ENCODE measurements at places on chromosomes 5 and 9. TPM values are rescaled to one million over a fixed set of nuclear protein-coding genes. Genes with fewer than 3 reads are reported as not detected.

- no peak overlapping the region for H3K4me3 ChIP-seq
- DNase-seq, result no peak
- H3K27me3 ChIP-seq, result peaks cover 4% of the 10 kb centered on the region
Observed at GRCh38 chr9:109517901-109518377, 19.8 kb upstream of the PTPN3 start.

The FBXL7 gene
- total RNA-seq, result 32.6 TPM

The TMEM171 gene
- 3.6 TPM for total RNA-seq

The WNK2 gene
- 3.3 TPM for total RNA-seq

GRCh38 chr5:36521838-36522745 lies 84.3 kb upstream of the SLC1A3 start:
- H3K4me3 ChIP-seq, result no peak overlapping the region
- H3K4me1 ChIP-seq, result no peaks in the 10 kb centered on the region
- no peak overlapping the region for H3K27ac ChIP-seq
- no peak for DNase-seq
- peaks cover 4% of the 10 kb centered on the region for H3K36me3 ChIP-seq

The PCDHGB3 gene
- 0.21 TPM for total RNA-seq

DNA sequence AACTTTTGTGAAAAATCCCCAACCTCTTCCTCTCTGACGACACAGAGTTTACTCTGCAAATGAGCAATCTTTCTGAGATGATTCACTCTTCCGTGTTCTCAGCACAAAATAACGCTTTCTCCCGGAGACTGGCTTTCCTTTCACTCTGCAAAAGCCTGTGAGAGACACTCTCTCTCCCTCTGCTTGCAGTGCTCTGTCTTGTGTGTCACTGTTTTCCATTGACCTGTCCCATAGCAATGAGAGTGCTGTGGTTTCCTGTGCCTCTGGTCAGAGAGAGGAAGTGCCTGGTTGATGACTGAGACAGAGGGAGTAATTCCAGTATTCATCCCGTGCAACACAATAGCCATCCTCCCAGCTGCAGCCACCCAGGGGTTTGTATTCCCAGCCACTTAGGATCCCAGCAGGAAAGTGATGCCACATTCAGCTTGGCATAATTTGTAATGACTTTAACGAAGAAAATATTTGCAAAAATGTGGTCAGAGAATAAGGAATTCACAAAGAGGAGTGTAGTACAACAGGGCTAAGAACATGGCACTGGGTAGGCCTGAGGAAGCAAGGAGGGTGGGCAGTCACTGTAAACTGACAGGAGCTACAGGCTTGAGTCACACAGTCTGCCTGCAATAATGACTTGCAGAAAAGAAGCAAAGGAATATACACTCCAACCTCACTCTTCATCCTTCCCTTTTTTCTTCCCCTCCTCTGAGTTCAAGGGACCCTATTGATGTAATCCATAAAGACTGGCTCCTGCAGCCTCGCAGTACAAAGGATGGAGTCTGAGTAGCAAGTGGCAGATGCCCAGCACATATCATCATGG lies 463.5 kb upstream of the RGMB start:
- H3K27ac ChIP-seq, result peak overlapping the region; percentile 98
- no peaks in the 10 kb centered on the region for H3K27me3 ChIP-seq
- DNase-seq, result no peak
- peaks cover 39% of the 10 kb centered on the region for H3K4me1 ChIP-seq
- H3K4me3 ChIP-seq, result peak overlapping the region; percentile 71

The GRIA1 gene
- total RNA-seq, result 0.77 TPM

DNA sequence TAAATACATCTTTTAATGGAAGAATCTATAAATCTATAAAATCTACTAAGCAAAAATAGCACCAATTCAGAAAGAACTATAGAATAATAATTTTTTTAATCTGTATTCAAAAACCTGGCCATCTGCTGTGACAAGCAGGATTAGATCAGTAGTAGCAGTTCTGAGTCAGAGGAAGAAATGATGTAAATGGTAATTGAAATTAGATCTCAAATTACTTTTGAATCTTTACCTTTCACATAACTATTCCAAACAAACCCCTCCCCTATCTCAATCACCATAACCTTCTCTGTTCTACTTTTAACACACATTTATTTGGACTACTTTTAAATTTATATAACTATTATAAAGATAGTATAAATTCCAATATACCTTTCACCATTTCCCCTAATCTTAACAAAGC lies 727.8 kb upstream of the FAM174A start:
- no peak overlapping the region for H3K4me3 ChIP-seq
- DNase-seq, result no peak
- no peaks in the 10 kb centered on the region for H3K36me3 ChIP-seq
- H3K4me1 ChIP-seq, result no peaks in the 10 kb centered on the region
- H3K27me3 ChIP-seq, result peaks cover 5% of the 10 kb centered on the region

The OBP2B gene
- not detected for total RNA-seq

The SPAG8 gene
- 3.3 TPM for total RNA-seq

The LHX3 gene
- not detected for total RNA-seq

The HAND1 gene
- not detected for total RNA-seq

DNA sequence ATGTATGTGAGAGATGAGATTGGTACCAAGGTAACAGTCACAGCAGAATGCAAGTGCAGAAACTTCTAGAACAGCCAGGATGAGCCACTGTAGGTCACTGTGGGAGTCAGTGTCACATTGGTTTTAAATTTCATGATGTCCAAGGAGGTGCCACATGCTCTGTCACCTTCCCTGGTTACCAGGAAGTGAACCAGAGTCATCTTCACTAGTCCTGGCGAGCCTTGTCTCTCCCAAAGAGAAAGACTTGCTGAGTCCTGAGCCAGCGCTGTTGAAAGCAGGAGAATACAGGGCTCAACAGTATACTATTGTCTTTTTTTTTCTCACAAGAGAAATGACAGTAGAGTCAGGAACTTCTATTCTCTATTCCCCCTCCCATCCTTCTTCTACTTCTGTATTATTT lies 615.5 kb downstream of the RAB3C start:
- H3K4me1 ChIP-seq, result peaks cover 11% of the 10 kb centered on the region
- H3K36me3 ChIP-seq, result peaks cover 3% of the 10 kb centered on the region
- H3K4me3 ChIP-seq, result no peak overlapping the region

GRCh38 chr5:96189028-96189826 lies 227.6 kb upstream of the ELL2 start:
- no peaks in the 10 kb centered on the region for H3K27me3 ChIP-seq
- peaks cover 18% of the 10 kb centered on the region for H3K4me1 ChIP-seq
- peaks cover 7% of the 10 kb centered on the region for H3K36me3 ChIP-seq
- peak overlapping the region; percentile 5 for H3K27ac ChIP-seq

The PFN3 gene
- not detected for total RNA-seq

The SMIM33 gene
- total RNA-seq, result not detected

DNA sequence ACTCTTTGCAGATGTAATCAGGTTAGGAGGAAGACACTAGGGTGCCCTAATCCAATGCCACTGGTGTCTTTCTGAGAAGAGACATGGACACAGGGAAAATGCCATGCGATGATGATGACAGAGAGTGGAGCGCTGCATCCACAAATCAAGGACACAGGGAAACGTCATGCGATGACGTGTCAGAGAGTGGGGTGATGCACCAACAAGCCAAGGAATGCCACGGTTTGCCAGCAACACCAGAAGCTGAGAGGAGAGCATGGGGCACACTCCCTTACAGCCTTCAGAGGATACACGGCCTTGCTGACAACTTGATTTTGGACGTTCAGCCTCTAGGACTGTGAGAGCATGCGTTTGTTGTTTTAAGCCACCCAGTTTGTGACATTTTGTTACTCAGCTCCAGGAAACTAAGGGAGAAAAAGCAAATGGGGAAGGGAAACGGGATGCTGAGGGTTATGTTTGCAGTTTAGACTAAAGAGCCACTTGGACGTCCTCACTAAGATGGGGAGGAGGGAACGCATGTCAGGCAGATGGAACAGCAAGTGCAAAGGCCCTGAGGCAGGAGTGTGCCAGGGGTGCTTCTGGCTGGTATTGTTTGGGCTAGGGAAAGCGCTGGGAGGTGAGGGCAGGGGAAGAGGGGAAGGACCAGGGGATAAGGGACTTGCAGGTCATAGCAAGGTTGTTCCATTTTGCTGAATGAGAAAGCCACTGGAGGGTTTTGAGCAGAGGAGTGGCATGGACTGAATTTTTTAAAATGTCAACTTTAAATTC lies 2.5 kb upstream of the TENT4A start:
- no peaks in the 10 kb centered on the region for H3K36me3 ChIP-seq
- no peak overlapping the region for H3K4me3 ChIP-seq
- DNase-seq, result no peak
- H3K27me3 ChIP-seq, result no peaks in the 10 kb centered on the region

- no peaks in the 10 kb centered on the region for H3K27me3 ChIP-seq
- peaks cover 20% of the 10 kb centered on the region for H3K4me1 ChIP-seq
- no peaks in the 10 kb centered on the region for H3K36me3 ChIP-seq
- no peak for DNase-seq
- no peak overlapping the region for H3K4me3 ChIP-seq
Observed at GRCh38 chr9:80841888-80842287, 847.5 kb downstream of the TLE1 start.

The TRIM23 gene
- 17.5 TPM for total RNA-seq

The C5orf58 gene
- total RNA-seq, result not detected

GRCh38 chr9:125391704-125392103 lies 130.1 kb downstream of the GAPVD1 start:
- H3K27me3 ChIP-seq, result no peaks in the 10 kb centered on the region
- H3K36me3 ChIP-seq, result no peaks in the 10 kb centered on the region
- H3K4me3 ChIP-seq, result no peak overlapping the region
- no peaks in the 10 kb centered on the region for H3K4me1 ChIP-seq
- no peak overlapping the region for H3K27ac ChIP-seq
- DNase-seq, result no peak

GRCh38 chr5:149438711-149439132 lies 59.6 kb upstream of the IL17B start:
- no peak for DNase-seq
- peaks cover 33% of the 10 kb centered on the region for H3K4me1 ChIP-seq
- H3K27me3 ChIP-seq, result no peaks in the 10 kb centered on the region
- H3K36me3 ChIP-seq, result no peaks in the 10 kb centered on the region
